ENCODE measurements at places on chromosomes 5 and 9.

DNA sequence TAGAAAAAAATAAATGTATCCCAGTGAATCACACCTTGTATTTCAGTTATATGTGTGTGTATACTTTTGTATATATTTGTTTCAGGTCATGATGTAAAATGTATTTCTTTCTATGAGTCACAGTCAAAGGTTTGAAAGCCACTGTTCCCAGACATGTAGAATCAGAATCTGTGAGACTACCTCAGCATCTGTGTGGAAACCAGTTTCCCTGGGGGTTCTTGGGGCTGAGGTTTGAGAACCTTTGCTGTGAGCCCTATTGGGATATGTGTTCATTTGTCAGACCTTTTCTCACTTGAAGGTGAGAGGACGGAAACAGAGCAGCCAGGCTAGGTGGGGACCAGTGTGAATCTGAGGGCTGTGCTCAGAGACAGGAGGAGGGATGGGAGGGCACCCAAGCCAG is 78.7 kb upstream of the SAP30L start:
- no peak for DNase-seq

DNA sequence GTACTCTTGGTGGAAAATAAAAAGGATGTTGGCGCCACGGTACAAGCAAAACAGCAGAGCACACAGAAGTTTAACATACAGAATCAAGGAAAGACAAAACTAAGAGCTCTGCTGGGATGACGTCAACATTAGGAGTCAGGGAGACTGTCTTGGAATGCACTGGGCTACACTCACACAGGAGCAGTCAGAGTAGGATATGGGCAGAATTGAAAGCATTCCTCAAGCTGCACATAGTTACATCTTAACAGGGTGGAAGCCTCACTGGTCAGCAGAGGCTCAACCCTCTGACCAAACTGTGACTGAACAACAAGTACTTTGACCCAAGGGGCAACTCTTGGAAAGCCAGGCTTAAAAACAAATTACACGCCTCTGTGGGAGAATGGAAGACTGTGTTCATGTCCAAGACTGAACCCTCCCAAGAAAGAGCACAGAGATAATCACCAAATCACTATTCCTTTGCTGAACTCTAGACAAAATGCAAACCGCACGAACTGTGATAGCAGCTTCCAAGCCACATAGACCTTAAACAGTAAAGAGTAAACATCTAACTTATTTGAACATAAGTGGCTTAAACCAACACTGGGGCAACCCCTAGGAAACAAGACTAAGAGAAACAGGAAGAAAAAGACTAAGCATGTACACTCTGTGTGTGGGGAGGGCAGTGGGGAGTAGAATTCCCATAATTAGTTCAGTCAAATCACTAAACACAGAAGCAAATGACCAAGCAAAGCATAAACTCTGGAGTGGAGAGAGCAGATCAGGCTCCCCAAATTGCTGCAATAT is 772.7 kb downstream of the PRELID2 start:
- no peak for DNase-seq

GRCh38 chr9:105243015-105243686 is 1.3 kb upstream of the SLC44A1 start:
- DNase-seq = no peak

GRCh38 chr9:23682352-23682751 is 143.7 kb downstream of the ELAVL2 start:
- DNase-seq = no peak

GRCh38 chr9:109880276-109881169 is 100.5 kb downstream of the PALM2AKAP2 start:
- DNase-seq = no peak

DNA sequence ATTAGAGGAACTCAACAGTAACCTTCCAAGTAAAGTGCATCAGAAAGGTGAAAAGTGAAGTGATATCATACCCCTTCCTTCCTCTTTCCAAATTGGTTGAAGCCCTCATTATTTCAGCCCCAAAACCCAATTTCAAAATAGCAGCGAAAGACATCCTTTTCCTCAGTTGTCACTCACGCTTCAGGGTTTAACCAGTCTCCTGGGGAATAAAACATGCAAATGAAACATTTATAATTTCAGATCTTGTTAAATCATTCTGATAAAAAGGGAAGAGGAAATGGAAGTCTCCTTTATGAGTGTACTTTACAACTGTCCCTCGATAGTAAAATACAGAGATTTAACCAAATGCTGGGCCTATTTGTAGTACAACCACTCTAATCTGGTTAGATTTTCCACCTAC is 22.5 kb downstream of the TRPM6 start:
- no peak for DNase-seq

- DNase-seq = no peak
Measured at GRCh38 chr9:115627511-115627910, 509.6 kb upstream of the TNC start.

DNA sequence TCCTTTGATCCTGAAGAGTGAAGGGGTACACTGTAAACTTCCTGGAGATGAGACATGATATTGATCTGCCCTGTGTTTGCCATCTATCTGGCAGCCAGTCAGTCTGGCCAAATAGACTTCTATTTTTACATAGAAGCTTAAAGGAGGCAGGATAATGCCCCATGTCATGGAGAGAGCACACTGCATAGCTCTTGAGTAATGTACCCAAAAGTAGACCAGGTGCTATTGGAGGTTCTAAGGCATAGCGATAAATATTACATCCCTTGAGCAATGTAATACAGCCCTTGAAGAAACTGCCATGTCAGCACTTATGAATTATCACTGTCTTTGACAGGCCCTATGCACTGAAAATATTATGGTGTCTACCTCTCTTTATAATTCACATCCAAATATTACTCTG is 131.8 kb downstream of the GHR start:
- DNase-seq = no peak

- no peak for DNase-seq
Measured at GRCh38 chr5:109721741-109722140, 32.0 kb downstream of the MAN2A1 start.

GRCh38 chr9:95433096-95433819 is 83.5 kb downstream of the PTCH1 start:
- no peak for DNase-seq

GRCh38 chr9:35341585-35341984 is 148.3 kb upstream of the RUSC2 start:
- no peak for DNase-seq

DNA sequence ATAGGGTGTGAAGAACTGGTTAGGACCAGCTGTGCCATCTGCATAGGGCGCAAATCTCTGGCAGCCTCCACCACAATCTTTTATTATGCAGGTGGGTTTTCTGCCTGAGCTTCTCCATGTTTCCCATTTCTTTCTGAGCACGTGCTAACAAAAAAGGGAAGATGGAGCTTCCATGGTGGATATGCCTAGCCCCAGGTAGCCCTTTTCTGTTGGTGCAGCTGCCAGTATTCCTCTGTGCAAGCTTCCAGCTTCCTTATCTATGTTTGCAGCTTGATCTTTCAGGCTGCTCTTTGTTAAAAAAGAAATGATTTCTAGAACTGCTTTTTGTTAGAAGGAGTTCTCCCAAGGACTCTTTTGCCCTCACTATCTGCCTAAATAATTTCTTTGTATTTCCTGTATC is 95.0 kb upstream of the EPB41L4A start:
- no peak for DNase-seq

DNA sequence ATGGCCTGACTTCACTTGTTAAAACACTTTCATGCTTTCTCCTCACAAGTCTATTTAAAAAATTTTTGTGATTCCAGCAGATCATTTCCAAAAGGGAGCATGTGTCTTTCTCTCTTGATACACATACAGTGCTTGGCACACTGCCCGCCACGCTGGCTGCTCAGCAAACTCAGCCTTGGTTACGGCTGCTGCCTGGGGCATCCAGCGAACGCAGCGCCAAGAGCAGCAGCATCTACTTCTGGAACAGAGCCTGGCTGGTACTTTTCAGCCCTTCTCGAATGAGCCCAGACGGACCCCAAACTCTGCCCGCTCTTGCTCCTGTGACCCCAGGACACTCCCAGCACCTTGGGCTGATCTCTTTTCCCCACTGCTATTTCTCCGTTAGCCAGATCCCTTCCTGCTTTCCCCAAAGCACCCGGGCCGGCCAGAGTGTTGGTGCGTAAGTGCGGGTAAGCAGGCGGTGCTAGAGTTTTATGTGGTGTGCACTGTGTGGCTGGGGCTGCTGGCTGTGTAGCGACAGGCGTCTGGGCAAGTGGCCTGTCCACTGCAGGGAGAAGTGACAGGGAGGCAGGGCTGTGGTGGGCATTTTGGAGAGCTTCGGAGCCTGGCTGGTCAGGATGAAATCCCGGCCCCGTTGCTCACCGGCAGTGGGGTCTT is 73.2 kb downstream of the SH3PXD2B start:
- no peak for DNase-seq

- no peak for DNase-seq
Measured at GRCh38 chr5:167870055-167870454, 421.4 kb upstream of the WWC1 start.

DNA sequence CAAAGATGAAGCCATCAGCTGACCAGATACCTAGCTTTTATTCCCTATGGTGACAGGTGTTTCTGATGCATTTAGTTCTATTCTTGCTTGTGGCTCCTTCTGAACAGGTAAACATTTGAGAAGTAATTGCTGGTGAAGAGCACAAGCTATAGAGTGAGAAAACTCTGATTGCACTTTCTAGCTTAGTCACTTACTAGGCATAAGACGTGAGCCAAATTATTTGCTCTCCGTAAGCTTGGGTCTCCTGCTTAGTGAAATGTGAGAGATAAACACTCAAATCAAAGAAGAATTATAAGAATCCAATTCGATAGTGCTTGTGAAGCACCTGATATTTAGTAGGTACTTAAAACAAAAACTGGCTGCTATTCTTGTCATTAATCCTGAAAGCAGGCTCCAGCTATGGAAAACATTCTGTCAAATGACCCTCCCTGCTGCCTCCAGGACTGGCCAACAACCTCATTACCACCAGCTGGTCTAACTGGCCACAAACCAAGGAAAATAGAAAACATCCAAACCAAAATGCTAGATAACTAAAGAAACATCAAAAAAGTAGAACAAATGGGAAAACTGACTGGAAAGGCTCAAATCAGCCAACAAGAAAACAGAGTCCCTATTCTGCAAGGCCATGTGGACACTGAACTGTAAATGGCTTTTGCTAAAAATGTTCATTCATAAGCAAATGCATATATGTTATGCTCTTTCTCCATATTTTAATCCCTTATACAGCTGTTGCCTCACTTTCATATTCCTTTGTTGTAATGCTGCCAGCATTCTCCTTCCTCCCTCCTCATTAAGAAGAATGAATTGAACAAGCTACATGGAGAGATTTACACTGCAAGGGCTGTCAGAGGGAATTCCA is 616.1 kb downstream of the DTWD2 start:
- no peak for DNase-seq

DNA sequence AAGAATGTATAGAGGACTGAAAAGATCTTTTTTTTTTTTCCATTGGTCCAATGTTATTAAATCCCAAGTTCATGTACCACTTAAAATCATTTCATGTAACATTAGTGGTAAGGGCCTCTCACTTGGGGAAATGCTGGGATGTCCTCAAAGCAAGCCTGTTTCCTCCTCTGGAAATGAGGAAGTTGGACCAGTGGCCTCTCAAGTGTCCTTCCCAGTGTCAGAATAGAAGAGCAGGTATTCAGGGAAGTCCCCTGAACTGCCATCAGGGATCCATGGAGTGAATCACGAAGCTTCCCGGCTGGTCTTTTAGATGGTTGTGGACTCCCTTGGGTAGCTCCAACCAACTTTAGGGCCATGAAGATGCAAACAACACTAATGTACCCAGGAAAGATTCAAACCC is 55.2 kb upstream of the AFAP1L1 start:
- no peak for DNase-seq

DNA sequence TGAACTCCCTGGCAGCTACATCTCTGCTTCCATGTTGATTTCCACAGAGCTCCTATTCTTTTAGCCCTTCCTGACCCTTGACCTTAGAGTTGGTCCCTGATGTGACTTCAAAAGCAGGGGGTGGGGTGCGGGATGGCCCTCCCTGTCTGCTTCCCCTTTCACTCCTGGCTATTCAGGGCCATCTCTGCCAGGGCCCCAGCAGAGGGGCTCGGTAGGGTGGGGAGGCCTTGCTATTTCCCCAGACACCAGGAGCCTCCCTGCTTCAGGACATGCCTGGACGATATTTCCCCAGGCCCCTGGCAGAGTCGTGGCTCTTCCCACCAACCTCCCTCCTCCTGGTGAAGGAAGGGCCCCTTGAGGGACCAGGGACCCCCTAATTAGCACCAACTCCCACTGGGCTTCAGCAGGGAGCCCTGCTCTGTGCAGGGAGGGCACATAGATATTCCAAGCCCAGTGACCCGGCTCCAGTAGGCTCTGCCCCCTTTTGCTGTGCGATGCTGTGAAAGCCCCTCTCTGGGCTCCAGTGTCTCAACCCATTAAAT is 17.3 kb downstream of the CORO2A start:
- no peak for DNase-seq

DNA sequence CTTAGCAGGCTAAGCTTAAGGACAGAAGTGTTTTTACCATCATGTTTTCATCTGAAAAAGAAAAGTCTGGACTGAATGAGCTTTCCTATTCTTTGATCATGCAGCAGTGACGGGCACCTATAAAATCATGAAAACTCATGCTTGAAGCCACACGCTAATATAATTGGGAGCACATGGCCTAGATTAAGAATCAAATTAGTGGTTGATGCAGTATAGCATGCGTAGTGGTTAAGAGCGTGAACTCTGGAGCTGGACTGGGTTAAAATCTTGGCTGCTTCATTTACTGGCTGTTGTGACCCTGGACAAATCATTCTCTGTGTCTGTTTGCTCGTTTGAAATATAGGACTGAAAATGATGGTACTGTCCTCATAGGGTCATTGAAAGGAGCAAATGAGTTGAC is 49.9 kb upstream of the IL13 start:
- DNase-seq = no peak

GRCh38 chr5:110401881-110402280 is 324.6 kb downstream of the TMEM232 start:
- no peak for DNase-seq

DNA sequence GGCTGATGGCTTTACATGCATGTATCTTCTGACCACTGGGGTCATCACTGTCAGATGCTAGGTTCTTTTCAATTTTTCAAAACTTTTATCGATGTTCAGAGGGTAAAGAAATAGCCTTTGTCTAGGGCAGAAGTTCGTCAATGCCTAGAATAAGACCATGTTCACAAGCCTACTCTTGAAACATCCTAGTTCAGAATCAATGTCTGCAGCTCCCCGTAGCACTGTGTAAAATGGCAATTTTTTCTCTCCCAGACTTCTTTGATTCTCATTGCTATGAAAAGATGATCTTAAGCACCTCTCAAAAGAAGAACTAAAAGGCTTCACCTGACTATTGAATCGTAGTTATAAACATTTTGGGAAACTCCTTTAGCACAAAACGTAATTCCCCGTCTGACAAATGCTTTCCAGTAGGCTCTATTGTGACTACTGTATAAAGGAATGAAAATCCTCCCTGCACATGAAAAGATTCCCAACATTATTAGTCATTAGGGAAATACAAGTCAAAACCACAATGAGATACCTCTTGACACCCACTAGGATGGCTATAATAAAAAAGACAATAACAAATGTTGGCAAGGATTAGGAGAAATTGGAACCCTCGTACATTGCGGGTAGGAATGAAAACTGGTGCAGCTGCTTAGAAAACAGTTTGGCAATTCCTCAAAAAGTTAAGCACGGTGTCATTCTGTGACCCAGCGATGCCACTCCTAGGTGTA is 263.5 kb downstream of the ARHGAP26 start:
- no peak for DNase-seq

GRCh38 chr9:37144762-37145161 is 24.4 kb downstream of the ZCCHC7 start:
- no peak for DNase-seq

GRCh38 chr5:78899922-78900362 is 85.2 kb downstream of the ARSB start:
- DNase-seq = no peak

- no peak for DNase-seq
Measured at GRCh38 chr5:67093279-67093678, 103.3 kb downstream of the CD180 start.
